Bladder microvascular endothelial cell (primary cell): ENCODE measurements at places on chromosomes 12 and 14. TPM values are rescaled to one million over a fixed set of nuclear protein-coding genes. Genes with fewer than 3 reads are reported as not detected.

Gene ATXN2
- total RNA-seq = 15.4 and 40.9 TPM in 2 replicates

Gene FAM181A
- total RNA-seq = not detected in 2 replicates

Gene HAL
- under 0.01 and 0.25 TPM in 2 replicates for total RNA-seq

Gene SERPINA12
- total RNA-seq = not detected in 2 replicates

Gene FOXA1
- total RNA-seq = not detected in 2 replicates

Gene GNG2
- total RNA-seq = 1.5 and 4.0 TPM in 2 replicates

Gene WSCD2
- total RNA-seq = not detected in 2 replicates

Gene LHX5
- total RNA-seq = not detected in 2 replicates

Gene ZBTB25
- 2.1 and 4.7 TPM in 2 replicates for total RNA-seq

Gene MBIP
- 5.0 and 16.9 TPM in 2 replicates for total RNA-seq

Gene RPGRIP1
- total RNA-seq = under 0.01 and 0.19 TPM in 2 replicates

Gene CPNE8
- 11.2 and 22.3 TPM in 2 replicates for total RNA-seq

Gene IL22
- total RNA-seq = not detected in 2 replicates

Gene KRT85
- not detected in 2 replicates for total RNA-seq

Gene SLC35E3
- total RNA-seq = 1.9 and 5.0 TPM in 2 replicates

Gene COX8C
- not detected in 2 replicates for total RNA-seq

Gene REP15
- 0.97 and 12.6 TPM in 2 replicates for total RNA-seq

Gene GALNT6
- 19.9 and 49.5 TPM in 2 replicates for total RNA-seq

Gene KRT72
- total RNA-seq = not detected in 2 replicates

Gene CRIP1
- 0.25 and 4.5 TPM in 2 replicates for total RNA-seq

Gene PLD4
- not detected in 2 replicates for total RNA-seq

Gene GDF3
- 0.06 and 0.16 TPM in 2 replicates for total RNA-seq

Gene CPNE6
- total RNA-seq = not detected in 2 replicates

Gene OAS2
- 16.5 and 19.6 TPM in 2 replicates for total RNA-seq

Gene HPD
- total RNA-seq = not detected in 2 replicates

Gene ETFBKMT
- 2.3 and 2.8 TPM in 2 replicates for total RNA-seq

Gene KCNJ8
- 0.16 TPM in 1 of 2 replicates, not detected in the other for total RNA-seq

Gene IQSEC3
- under 0.01 TPM in 1 of 2 replicates, not detected in the other for total RNA-seq

Gene SDSL
- total RNA-seq = 3.6 and 6.4 TPM in 2 replicates

Gene BMAL2
- 21.5 and 48.1 TPM in 2 replicates for total RNA-seq

Gene FNTB
- 5.0 and 10.5 TPM in 2 replicates for total RNA-seq

Gene PUS1
- total RNA-seq = 7.6 and 22.5 TPM in 2 replicates

Gene SLC38A4
- under 0.01 and 4.2 TPM in 2 replicates for total RNA-seq

Gene CCDC196
- not detected in 2 replicates for total RNA-seq

Gene TAS2R46
- total RNA-seq = 1.5 and 6.5 TPM in 2 replicates
